ENCODE measurements at places on chromosomes 3 and 15.

DNA sequence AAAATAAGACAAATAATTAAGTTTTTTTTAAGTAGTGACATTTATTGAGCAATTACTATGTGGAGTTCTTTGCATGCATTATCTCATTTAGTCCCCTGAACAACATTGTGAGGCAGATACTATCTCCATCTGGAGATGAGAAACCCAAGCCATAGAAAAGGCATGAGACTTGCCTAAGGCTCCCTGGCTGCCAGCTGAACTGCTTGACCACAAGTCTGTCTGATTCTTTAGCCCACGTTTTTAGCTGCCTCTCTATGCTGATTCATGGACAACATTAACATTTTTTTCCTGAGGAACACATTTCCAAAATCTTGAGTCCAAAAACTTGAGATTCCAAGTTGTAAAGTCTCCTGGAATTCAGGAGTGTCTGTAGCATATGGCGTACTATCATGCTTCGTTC is 263.6 kb upstream of the GOLGA6L4 start:
- no peak for DNase-seq

DNA sequence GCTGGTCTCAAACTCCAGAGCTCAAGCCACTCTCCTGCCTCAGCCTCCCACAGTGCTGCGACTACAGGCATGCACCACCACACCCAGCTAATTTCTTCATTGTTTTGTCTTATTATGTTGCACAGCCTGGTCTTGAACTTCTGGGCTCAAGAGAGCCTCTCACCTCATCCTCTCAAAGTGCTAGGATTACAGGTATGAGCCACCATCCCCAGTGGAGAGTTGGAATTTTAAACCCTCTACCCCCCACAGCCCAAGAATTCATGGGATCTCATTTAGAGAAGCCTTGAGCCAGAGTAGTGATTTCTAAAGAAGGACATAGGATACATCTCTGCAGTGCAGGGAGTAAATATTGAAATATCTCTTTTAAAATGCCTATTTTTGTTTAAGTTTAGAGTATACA is 221.1 kb downstream of the CACNA2D3 start:
- DNase-seq = no peak

- no peak for DNase-seq
These were observed 339.9 kb upstream of the RBMS3 start for GRCh38 chr3:28940994-28941393.

DNA sequence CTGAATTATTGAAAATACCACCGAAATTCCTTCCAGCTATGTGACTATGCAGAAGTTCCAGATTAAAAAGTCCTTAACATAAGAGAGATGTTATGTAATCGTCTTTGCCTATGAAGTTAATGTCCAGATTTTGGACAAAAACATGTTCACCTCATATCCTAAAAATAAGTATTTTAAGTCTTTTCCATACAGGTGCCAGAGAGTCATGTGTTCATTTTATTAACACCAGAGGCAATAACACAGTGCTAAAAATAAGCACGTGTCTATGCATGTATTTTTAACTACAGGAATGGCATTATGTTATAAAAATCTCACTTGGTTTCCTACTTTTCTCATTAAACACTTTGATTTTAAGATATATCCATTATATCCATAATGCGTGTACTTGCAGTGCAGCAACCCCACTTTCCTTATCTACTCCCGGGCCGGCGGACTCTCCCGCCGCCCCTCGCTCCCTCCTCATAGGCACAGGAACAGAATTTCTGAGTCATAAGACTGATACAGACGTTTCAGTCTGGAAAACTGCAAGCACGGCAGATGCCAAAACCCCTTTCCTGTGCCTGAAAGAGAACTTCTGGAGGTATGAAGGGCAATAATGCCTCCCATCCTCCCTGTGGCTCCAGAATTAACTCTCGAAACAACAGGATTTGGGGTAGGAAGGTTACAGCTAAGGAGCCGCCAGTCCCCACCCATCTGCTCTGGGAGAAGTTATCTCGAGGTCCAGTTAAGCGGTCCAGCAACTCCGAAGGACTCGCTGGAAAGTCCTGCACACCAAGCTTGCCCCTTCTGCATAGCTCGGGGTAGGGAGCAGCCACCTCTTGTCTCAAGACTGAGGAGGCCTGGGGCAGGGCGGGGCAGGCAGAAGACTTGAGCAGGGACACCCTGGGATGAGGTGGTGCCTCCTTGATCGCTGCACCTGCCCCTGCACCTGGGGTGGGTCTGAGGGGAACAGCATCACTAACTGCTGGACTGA is 22.3 kb upstream of the PSTPIP1 start:
- no peak for DNase-seq

GRCh38 chr3:126121632-126122031 is 37.7 kb upstream of the SLC41A3 start:
- DNase-seq = no peak

DNA sequence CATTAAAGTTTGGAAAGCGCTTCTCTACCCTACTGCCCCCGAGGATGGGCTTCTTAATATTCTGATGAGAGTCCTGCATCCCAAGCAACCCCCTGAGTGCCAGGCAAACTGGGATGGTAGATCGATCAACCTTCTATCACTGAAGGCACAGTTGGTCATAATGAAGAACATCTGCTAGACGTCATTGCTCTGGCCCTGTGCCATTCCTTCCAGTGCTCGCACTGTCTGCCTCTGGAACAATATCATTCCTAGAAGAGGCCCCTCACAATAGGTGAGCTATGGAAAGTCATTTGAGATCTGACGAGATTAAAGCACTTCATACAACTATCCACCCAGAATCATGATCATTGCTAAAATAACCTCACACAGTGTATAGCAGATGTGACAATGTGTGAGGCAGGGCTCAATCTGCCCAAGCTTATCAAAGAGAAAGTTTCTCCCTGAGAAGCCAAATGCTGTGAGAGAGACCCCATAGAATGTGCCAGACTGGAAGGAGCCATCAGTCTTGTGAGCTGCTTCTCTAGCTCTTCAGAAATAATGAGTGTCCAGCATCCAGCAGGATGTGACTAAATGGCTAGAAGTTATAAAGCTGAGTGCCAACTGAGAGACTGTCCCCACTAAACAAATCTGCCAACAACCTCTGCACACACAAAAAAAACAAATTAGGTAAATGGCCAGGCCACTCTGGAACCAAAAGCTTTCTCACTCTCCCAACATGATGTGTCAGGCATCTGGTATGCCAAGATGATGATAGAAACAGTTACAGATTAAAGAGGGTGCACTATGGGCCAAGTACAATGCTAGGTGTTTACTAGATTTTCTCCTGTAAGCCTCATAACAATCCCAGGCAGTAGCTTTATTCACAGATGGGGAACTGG is 165.5 kb downstream of the NECTIN3 start:
- no peak for DNase-seq

GRCh38 chr15:85021409-85021808 is 39.8 kb downstream of the PDE8A start:
- DNase-seq = no peak

GRCh38 chr15:29518442-29518841 is 248.8 kb upstream of the NSMCE3 start:
- no peak for DNase-seq

DNA sequence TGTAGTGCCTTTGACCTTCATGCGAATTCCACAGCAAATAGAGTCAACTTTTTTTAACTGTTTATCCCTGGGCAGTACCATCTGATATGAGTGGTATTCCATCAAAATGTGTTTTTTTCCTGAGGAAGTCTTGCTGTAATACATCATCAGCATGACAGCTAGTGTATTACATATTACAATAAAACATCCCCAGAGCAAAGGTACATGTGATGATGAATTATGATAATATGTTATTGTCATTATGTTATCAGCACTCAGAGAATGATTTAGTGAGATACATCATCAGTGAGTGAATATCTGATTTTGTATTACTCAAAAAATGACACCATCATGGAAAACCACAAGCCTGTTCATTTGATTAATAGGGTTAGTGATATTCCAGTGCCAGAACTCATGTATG is 69.7 kb upstream of the ARL6 start:
- no peak for DNase-seq

GRCh38 chr15:86522721-86523120 is 443.1 kb downstream of the AGBL1 start:
- no peak for DNase-seq

Measured in CD4-positive, alpha-beta T cell treated with Interleukin-17A for 4 hours (primary cell).